ENCODE measurements at places on chromosomes 11 and 22.

- DNase-seq, result no peak
Measured at GRCh38 chr11:17414317-17414737, 25.9 kb upstream of the KCNJ11 start.

GRCh38 chr11:9461760-9462134 lies 935 bp downstream of the ZNF143 start:
- DNase-seq, result no peak

DNA sequence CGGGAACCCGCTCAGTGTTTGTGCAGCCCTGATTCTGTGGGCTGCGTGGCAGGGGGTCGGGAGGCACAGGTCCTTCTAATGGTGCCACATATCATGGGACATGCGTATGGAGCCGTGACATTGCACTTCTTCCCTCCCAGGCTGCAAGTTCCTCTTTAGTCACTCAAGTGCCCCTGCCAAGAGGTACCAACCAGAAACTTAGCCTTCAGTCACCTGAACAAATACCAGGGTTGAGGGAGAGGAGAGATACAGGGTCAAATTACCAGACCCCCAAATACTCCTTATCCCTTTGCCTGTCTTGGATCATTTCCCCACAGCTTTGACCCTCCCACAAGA lies 209.1 kb downstream of the BUD13 start:
- DNase-seq, result no peak

GRCh38 chr11:128481135-128481534 lies 106.2 kb downstream of the ETS1 start:
- no peak for DNase-seq

DNA sequence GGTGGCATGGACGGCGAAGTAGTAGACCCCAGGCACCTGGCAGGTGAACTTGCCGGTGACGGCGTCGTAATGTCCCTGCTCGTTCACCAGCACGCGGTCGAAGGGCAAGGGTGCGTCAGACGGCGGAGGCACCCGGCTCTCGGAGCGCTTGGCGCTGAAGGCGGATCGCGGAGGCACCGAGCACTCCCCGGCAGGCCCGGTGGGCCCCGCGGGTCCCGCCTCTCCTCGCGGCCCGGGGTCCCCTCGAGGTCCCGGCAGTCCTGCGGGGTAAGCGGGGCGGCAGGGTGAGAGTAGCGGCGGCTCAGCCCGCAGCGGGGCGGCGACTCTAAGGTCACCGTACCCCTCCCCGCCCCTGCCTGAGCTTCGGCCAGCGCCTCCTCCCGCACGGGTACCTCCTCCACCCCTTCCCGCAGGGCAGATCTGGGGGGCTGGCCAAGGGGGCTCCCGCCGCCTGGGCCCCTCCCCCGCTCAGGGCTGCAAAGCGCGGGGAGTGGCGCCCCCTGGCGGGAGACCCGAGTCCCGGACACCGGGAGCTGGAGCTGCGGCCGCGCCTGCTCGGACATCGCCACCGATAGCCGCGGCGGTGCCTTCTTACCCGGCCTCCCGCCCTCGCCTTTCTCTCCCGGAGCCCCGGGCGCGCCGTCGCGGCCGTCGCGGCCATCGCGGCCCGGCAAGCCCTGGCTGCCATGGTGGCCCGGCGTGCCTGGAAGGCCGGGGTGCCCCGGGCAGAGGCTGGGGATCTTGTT lies 921 bp downstream of the C1QTNF5 start:
- DNase-seq, result no peak

- no peak for DNase-seq
Measured at GRCh38 chr11:118883368-118884071, at the start of gene CXCR5. Gene CXCR5 (plus strand): TSS chr11:118883892. CDS start chr11:118883942, 50 bp downstream.

- DNase-seq, result no peak
Measured at GRCh38 chr11:61787928-61788491, 4.4 kb downstream of the TMEM258 start.

GRCh38 chr11:75801362-75802020 lies 13.5 kb upstream of the UVRAG start:
- DNase-seq, result no peak

- no peak for DNase-seq
Measured at GRCh38 chr11:64893194-64894069, 15.0 kb upstream of the EHD1 start.

DNA sequence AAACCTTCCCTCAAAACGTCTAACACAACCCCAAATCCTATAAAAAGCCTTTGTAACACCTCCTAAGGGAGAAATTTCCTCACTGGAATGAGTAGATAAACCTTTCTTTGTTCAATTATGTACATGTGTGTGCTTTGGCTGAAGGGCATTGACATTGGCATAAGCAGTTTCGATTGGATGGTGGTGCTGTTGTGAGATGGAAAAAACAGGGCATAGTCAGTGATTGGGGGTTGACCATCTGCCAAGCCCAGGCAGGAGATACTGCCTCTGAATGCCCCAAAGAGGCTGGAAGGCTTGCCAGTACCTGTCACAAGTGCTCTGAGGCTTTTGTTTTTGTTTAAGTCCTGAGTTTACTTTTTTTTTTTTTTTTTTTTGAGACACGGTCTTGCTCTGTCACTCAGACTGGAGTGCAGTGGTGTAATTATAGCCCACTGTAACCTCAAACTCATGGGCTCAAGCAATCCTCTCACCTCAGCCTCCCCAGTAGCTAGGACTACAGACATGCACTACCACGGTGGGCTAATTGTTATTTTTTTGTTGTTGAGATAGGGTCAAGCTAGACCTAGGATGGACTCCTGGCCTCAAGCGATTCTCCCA lies 1.2 kb upstream of the CCDC117 start:
- no peak for DNase-seq

DNA sequence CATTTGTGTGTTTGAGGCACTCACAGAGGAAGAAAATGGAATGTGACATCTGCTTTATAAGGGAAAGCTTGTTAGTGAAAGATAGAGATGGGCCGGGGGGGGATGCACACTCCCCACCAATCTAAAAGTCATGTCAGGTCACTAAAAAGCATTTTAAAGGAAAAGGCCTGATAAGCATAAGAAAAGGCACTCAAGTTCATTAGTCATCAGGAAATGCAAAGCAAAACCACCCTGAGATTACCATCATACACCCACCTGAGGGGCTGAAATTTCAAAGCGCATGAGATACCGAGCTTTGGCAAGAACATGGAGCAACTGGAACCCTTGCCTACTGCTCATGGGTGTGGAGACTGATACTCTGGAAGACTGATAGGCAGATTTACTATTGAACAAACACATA lies 77.9 kb upstream of the ANO1 start:
- no peak for DNase-seq

GRCh38 chr11:129144256-129144655 lies 47.9 kb downstream of the ARHGAP32 start:
- DNase-seq, result no peak

GRCh38 chr11:131506348-131506747 lies 135.9 kb downstream of the NTM start:
- DNase-seq, result no peak

DNA sequence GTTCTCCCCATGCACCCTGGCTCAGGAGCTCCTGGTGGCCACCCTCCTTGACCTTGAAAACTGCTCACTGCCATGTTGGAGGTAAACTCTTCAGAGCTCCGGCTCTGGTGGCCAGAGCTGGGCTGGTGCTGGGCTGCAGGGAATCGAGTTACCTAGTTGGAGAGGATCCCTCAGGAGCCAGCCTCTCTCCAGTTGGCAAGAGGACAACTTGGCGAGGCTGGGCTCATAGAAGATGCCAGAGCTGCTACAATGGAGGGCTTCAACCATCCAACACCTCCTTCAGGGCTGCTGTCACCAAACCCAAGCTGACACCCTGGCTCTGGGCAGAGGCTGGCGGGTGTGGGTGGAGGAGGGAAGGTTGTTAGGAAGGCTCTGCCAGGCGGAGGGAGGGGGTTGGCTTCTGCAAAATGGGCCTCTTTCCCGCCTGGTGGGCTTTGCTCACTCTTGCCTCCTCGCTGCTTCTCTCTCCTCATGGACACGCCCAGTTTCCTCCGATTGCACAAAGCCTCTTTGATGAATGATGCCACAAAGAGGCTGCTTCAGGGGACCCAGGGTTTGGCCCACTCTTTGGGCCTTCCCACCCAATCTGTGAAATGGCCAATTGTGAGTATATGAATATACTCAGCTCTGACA lies 53.1 kb downstream of the THAP12 start:
- no peak for DNase-seq

DNA sequence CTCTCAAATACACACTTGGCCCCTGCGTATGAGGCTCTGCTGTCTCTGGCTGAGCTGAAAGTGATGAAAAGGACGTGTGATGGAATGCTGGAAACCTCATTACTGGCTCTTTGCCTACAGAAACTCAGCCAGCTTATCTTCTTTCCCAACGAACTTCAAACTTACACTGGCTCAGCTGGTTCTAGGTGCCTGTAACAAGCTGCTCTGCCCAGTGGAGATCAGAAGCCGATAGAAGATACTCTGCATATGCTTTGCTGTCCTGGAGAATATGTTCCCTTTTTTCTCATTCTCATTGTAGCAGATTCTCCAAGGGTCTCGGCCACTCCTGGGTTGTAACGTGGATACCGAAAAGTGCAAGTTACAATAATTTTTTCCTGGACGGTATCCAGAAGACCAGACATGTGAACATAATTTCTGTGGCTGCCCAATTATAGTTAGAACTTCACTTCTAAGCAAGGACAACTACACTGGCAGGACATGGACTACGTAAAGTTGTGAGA lies 405.3 kb upstream of the CCDC90B start:
- no peak for DNase-seq

DNA sequence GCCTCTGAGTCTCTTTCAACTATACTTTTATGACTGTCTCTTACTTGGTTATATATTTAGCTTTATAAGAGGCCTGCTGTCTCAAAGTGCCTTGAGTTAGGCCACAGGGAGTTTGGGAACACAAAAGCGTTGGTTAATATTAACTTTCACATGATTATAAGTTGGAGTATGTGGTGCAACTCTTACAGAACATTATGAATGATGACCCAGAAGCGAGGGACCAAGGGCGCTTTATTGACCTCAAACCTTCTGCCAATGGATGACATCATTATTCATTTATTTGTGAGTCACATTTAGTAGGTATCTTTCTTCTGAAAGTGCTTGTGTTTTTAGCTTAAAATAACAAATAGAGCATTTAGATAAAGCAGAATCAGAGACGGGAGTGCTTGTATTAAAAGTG lies 298.0 kb upstream of the ZC3H12C start:
- DNase-seq, result no peak

GRCh38 chr11:126978911-126979310 lies 21.7 kb downstream of the KIRREL3 start:
- no peak for DNase-seq

DNA sequence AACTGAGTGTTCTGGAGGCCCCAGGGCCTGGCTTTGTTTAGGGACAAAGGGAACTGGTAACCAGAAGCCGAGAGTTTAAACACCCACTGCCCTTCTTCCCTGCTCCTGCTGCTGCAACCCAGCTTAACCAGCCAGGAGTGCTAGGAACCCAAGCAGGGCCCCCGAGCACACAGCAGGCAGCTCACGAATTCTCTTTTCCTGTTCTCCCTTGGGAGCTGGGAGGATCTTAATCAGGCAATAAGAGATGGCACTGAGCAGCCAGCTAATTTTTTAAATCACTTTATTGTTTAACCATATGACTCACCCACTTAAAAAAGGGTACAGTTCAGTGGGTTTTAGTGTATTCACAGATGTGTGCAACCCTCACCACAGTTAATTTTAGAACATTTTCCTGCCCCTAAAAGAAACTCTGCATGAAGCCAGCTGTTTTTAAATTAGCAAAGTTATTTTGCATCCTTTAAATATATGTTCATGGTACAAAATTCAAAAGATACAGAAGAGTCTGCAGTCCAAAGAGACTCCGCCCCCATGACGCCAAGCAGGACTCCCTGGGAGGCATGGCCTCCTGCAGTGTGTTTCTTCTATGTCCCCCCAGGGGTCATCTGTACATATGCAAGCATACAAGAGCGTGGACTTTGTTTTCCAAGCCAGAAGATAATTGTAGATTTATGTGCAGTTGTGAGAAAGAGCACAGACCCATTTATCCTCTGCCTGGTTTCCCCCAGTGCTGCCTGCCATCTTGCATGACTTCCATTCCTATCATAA lies 18.9 kb upstream of the PPP6R3 start:
- no peak for DNase-seq

DNA sequence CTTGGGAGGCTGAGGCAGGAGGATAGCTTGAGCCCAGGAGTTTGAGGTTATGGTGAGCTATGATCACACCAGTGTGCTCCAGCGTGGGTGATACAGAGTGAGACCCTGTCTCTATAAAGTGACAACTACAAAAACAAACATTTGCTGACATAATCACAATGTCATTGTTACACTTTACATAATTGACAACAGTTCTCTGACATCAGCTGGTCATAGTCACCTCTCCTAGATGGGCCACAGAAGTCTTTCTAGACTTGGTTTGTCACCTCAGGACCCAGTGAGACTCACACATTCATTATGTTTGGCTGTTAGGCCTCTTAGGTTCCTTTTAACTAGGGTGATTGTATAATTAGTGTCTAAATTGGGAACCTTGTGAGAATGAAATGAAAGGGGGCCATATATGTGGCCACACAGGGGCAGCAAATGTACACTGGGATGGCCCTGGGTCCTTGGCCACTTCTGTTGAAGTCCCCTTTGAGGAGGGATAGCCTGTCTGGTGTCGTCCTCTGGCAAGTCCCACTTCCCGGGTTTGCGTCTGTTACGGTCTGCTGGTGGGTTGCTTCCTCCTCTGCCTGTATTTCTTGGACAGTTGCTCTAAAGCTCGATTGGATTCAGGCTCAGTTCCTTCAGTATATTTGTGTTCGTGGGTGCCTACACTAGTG lies 5.8 kb upstream of the PPIL2 start:
- no peak for DNase-seq

- no peak for DNase-seq
Measured at GRCh38 chr11:42049650-42050049, 590.2 kb upstream of the LRRC4C start.

DNA sequence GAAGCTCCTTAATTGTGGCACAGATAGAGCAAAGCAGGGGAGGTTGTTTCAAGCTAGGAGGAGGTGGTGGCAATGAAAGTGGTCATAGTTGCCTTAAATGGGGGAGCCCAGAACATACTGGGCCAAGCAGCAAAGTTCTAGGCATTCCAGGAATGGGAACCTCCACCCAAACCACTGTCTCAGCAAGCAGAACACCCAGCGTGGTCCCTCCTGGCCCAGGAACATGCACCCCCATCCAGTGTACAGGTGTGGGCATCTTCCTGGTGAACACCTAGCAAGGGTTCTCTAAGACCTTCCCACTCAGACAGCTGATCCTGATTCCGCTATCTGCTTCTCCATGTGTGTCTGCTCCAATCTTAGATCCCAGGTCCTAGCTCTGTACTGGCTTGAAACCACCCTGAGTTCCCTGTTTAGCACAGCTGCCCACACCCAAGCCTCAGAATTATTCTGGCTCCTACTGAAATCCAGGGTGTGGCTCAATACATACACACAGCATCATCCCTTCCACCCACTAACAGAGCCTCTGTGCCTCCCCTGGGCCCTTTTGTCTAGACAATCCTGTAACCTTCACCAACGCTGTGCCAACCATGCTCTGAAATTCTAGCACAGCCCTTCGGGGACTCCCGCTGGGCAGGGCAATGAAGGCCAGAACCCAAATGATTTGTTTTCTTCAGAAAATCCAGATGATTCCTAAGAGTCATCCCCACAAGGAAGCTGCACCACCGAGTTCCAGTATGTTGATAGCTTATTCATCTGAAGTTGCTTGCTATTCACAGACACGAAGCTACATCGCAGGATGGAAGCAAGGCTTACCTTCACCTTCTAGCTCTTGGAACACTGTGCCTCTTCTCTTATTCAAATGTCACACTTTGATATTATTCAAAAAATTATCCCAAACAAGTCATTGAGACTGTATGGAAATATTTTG lies 76.6 kb downstream of the ABTB2 start:
- DNase-seq, result no peak
